ENCODE measurements at places on chromosomes 11 and 22.

DNA sequence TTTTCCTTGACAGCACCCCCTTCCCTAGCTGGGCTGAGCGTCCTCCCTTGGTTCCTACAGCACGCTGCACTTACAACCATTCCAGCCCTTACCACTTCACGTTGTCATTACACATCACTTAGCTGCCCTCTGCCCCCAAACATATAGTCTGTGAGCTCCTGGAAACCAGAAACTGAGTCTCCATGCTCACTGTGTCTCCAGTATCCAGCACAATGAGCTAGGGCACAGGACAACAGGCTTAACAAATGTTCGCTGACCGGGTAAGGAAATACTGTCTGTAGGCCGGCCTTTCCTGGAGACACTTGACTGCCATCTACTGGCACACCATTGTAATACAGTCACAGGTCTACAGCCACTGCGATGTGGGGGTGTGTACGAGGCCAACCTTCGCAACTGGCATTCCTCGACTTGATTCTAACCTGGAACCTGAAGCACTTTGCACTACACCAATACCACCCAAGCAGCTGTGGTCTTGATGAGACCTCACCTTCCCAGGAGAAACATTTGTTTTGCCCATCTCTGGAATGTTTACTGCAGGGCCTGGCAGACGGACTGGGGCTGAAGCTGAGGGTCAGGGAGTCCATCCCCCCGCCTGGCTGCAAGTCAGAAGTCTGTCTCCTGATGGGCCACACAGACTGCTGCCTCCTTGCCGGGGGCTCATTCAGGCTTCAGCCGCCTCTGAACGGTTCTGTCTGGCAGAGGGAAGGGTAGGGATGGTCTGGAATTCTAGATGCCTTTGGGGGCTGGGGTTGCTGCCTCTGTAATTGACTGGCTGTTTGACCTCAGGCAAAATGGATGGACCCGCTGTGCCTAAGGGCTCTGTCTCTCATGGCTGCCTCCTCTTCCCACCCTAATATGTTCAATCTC lies 72.0 kb downstream of the SYN3 start:
- DNase-seq: peak; percentile 54

DNA sequence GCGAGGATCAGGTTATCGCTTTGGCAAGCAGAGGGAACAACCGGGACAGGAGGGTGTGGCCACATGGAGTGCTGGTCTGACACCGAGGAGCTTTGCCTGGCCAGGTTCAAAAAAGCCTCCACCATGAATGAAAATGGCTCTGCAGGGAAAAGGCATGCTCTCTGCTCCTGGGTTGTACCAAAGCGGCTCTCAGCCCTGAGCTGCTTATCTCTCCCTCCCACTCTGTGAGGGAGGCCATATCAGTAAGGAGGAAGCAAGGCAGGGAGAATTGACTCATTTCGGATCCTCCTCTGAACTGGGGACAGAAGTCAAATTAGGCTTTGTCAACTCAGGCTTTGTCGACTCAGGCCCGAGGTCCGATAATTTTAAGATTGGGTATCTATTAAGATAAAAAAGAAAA lies 82.9 kb upstream of the CRTAM start:
- DNase-seq: no peak

- no peak for DNase-seq
Measured at GRCh38 chr11:22787055-22787454, 42.5 kb downstream of the SVIP start.

DNA sequence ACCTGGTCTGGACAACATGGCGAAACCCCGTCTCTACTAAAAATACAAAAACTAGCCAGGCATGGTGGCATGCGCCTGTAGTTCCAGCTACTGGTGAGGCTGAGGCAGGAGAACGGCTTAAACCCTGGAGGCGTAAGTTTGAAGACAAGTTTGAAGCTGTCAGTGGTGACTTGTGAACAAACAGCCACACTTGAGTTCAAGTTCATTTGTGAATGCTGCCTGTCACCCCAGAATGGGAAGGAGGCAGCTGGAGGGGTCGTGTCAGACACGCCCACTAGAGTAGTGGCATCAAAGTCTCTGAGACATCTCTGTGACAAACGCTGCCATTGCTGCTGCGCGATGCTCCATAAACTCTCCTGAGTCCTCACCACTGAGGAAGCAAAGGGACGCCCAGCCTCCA lies 74.2 kb downstream of the DGCR2 start:
- DNase-seq: no peak

GRCh38 chr22:46053563-46054090 lies 76.7 kb upstream of the WNT7B start:
- DNase-seq: peak; percentile 43

GRCh38 chr22:21034989-21035388 lies 2.6 kb upstream of the SLC7A4 start:
- no peak for DNase-seq

- DNase-seq: no peak
Measured at GRCh38 chr22:19991645-19992451, 24.8 kb downstream of the ARVCF start.

DNA sequence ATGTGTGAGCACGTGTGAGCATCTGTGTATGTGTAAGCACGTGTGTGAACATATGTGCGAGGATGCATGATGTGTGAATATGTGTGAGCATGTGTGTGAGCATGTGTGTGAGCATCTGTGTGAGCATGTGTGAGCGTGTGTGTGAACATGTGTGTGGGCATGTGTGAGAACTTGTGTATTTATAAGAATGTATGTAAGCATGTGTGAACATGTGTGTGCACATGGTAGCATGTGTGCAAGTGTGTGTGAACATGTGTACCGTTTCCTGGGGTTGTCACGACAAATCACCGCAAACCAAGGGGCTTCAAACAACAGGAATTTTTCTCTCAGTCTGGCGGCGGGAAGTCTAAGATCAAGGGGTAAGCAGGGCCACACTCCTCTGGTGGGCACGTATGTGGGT lies 238.3 kb downstream of the CTTN start:
- DNase-seq: no peak

- DNase-seq: no peak
Measured at GRCh38 chr11:81245791-81246190, 1487.9 kb downstream of the FAM181B start.

GRCh38 chr11:121449123-121449522 lies 3.0 kb upstream of the SORL1 start:
- peak; percentile 13 for DNase-seq

- DNase-seq: no peak
Measured at GRCh38 chr11:111937844-111938243, 701 bp downstream of the DIXDC1 start.

- no peak for DNase-seq
Measured at GRCh38 chr11:12789596-12790215, 115.5 kb downstream of the TEAD1 start.

GRCh38 chr11:112179601-112180000 lies 4.3 kb downstream of the BCO2 start:
- DNase-seq: no peak

- DNase-seq: no peak
Measured at GRCh38 chr11:19526119-19526518, 186.5 kb upstream of the NAV2 start.

DNA sequence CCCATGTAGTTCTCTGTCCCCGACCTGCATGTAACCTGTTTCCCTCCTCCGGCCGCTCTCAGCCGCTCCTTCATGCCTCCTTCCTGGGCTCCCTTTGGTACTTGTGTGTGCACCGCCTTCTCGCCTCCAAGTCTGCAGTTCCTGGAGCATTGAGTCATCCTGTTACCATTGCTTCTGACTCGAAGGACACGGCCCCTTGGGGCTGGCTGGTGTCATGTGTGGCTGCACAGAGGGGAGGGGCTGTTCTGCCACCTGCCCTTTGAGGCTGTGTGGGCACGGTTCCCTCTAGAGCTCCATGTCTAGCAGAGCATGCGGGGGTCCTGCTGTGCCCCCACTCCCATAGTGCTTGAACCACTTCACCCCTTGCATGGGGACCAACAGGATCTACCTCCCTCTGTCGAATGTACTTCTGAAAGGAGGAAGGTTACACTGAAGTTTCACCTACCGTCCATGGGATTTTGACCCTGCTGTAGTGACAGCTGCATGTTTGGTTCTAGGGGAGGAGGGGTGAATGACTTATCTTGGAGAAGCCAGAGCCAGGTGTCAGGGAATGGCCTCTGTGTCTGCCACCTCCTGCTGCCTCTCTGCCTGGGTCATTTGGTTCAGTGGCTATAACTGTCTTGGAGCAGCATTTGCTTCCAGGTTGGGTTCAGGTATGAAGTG lies 39.6 kb downstream of the BCR start:
- no peak for DNase-seq

GRCh38 chr22:29751669-29752068 lies 15.1 kb downstream of the ZMAT5 start:
- DNase-seq: no peak

DNA sequence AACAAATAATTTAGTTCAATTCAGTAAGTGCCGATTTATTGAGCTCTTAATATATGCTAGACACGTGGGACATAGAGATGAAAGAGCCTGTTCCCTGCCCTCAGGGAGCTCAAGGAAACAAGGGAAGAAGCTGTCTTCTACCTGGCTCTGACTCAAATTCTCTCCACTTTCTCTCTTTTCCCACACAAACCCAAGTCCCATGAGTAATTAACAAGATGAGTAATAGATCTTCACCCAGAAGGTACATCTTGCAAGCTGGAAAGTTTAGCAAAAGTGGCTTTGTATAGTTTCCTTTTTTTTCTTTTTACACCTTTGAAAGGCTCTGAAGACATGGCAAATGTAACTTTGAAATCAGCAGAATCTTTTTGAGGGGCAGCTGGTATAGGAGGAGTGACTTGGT lies 48.2 kb upstream of the CHST1 start:
- no peak for DNase-seq

GRCh38 chr11:35324183-35324886 lies 95.0 kb downstream of the SLC1A2 start:
- DNase-seq: no peak

DNA sequence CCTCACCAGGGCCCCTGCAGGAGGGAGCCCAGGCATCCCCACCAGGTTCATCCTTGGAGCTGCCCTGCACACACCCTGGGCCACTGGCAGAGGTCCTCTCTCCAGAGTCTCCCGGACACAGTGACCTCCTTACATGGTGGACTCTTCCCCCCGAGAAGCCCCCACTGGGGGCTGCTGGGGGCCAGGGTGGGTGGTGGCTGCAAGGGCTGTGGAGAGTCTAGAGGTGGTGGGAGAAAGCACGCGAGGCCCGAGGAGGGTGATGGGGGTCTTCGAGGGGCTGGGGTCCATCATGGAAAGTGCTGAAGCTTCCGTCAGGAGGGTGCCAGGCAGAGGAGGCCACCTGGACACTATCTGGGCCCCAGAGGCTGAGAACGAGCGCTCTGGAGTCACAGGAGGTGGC lies 17.6 kb downstream of the PGA5 start:
- DNase-seq: no peak

GRCh38 chr22:17562906-17563870 lies at the start of gene SLC25A18:
Gene SLC25A18 (plus strand): TSS chr22:17563498. CDS start chr22:17579945, 16,447 bp downstream.
- DNase-seq: no peak

- DNase-seq: no peak
Measured at GRCh38 chr11:111186308-111186915, 59.1 kb upstream of the POU2AF2 start.

DNA sequence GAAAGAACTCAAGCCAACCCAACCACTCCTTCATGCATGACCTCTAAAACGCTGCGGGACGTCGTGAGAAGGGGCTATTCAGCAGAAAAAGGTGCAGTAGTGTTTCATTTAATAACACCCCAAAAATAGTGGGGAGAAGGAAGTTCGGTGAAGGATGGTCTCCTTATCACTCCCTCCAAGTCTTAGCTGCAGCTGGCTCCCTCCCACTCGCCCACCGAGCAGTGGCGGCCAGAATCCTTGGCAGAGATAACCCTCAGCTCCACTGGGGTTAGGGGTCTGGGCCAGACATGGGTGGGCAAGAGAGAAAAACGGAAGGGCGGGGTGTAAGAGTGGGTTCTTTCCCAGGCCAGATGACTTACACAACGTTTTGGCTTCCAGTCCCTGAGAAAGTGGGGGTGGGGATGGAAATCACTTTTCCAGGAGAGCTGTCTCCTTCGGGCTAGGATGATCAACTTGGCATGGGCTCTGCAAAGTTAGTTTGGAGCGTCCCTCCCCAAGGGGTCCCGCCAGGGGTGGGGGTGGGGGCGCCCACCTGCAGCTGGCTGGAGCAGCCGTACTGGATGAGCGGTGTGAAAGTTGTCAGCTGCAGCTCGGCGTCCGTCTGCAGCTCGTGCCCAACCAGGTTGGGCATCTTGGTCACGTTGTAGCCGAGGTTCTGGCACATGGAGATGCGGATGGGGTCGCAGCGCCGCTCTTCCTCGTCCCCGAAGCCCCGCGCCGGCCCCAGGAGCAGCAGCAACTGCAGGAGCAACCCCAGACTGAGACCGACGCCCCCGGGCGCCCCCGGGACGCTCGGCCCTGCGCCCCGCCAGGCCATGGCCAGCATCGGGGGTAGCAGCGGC lies 705 bp downstream of the FZD4 start:
- DNase-seq: no peak

- DNase-seq: no peak
Measured at GRCh38 chr22:17262976-17263375, 43.7 kb upstream of the ADA2 start.

GRCh38 chr11:115721296-115721995 lies 217.2 kb upstream of the CADM1 start:
- no peak for DNase-seq

DNA sequence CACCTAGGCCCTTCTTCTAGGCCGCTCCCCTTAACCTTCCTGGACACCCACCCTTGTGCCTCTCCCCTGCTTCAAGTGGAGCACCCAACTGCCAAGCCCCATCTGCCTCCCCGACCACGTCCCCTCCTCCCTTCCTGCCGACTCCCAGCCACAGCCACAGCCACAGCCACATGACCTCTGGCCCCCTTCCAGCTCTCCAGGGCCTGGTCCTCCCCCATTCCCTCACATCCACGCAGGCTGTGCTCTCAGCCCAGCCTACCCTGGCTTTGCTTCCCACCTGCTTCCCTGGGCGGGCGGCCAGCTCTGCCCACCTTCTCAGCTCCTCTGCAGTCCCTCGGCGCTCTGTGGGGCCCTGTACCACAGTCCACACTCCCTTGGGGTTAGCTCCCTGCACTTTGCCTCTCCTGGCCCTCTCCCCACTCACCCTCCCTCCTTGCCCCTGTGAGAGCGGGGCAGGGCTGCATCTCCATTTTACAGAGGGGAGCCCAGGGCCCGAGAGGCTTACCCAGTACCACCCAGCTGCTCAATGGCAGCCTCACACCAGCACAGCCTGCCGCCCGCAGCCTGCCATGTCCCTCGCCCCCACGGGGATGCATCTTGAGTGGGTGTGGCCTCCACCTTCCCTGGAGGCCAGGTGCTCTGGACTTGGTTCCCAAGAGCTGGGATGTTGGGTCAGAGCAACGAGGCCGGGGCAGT lies 20.3 kb downstream of the PARVG start:
- no peak for DNase-seq

DNA sequence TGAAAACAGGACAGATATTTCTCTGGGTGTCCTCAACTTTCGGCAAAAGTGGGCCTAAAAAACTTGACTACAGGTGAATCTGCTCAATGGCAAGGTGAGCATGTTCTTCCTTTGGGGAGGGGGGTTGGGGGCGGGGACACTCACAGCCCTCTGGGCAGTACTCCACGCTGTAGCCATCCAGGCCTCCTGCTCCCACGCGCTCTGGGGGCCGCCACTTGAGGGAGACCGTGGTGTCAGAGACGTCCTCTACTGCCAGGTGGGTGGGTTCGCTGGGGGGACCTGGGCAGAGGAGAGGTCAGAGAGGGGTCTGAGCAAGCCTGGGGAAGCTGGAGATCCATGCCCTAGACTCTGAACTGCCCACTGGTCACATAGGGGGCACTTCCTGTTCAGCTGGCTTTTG lies 16.8 kb downstream of the MYBPC3 start:
- no peak for DNase-seq

GRCh38 chr11:122248131-122248530 lies 132.1 kb upstream of the BLID start:
- DNase-seq: no peak

- no peak for DNase-seq
Measured at GRCh38 chr11:96228473-96228891, 114.5 kb downstream of the MAML2 start.
